ENCODE measurements at places on chromosomes 16 and 17. TPM values are rescaled to one million over a fixed set of nuclear protein-coding genes. Genes with fewer than 3 reads are reported as not detected.

DNA sequence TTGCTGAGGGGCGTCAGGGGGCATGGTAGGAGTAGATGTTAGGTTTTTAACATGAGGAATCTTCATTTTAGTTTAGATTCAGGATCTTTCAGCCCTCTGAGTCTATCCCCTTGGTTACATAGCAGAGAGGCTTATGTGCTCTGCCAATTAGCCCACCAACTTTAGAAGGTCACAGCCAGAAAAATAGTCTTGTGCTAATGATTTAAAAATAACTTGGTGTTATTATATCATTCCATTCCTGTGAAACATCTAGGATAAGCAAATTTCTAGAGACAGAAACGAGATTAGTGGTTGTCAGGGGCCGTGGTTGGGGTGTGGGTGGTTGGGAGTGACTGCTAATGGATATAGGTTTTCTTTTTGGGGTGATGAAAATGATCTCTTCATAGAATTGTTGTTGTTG is 183.7 kb downstream of the SNX29 start:
- no peak for DNase-seq

The TXNDC11 gene
- 27.0 TPM for total RNA-seq

The CTRL gene
- total RNA-seq = not detected

- no peak for DNase-seq
Observed at GRCh38 chr16:85550953-85551924, 61.9 kb upstream of the GSE1 start.

DNA sequence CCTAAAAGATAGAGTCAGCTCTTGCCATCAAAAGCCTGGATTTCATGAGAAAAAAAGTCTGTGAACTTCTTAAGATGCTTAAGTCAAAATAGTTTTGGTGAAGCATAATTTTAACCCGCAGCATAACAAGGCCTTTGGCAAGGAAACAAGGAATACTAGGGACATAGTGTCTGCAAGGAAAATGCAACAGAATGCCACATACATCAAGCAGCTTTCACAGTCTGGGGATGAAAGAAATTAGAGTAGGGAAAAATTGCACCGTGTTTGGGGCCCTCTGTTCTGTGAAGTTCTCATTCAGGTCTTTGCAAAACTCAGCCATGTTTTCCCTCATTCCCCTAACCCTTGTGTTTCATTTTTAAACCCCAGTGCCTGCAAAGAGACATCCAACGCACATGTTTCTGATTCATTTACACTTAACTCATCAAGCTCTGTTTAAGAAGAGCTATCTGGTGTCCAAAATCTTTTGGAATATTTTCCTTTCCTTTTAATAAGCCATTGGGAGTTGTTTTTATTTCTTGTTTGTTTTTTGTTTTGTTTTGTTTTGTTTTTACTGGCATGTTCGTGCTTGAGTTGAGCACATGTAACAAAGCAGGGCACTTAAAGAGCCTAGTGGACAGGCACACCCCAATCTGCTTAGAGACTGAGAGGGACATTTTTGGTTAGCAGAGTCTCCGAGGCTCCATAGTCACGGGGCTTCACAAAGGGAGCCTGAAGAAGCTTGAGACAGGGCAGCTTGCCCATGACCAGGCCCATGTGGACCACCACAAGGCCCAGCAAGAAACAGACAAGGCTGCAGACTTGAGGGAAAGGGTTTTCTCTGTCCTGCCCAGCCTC is 116.5 kb downstream of the ANKFN1 start:
- no peak for DNase-seq

GRCh38 chr16:46843898-46844642 is 13.1 kb upstream of the C16orf87 start:
- no peak for DNase-seq

GRCh38 chr16:85387731-85388295 is 225.3 kb upstream of the GSE1 start:
- DNase-seq = no peak

DNA sequence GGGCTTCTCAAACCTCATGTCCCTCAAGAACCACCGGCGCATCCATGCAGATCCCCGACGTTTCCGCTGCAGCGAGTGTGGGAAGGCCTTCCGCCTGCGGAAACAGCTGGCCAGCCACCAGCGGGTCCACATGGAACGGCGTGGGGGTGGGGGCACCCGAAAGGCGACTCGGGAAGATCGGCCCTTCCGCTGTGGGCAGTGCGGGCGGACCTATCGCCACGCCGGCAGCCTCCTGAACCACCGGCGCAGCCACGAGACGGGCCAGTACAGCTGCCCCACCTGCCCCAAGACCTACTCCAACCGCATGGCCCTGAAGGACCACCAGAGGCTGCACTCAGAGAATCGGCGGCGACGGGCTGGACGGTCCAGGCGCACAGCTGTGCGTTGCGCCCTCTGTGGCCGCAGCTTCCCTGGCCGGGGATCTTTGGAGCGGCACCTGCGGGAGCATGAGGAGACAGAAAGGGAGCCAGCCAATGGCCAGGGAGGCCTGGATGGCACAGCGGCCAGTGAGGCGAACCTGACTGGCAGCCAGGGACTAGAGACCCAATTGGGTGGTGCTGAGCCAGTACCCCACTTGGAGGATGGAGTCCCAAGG is 5.9 kb downstream of the ZNF646 start:
- DNase-seq = no peak

DNA sequence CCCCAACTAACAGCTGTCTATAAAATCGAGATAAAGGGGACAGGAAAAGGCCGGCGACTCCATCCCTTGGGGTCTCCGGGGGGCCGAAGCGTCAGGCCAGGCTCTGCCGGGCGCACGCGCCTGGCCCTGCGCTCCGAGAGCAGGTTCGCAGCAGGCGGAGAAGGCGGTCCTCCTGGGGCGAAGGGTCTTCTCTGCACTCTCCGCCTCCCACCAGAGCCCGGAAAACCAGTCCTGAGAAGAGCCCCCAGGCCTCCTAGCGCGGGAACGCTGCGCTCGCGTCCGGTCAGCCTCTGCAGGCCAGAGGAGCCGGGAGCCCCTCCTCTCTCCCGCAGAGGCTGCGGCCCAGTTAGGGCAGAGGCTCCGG is 5.1 kb downstream of the FOXF1 start:
- no peak for DNase-seq

The CLCN7 gene
- 39.8 TPM for total RNA-seq
